Effector memory CD4-positive, alpha-beta T cell (primary cell): ENCODE measurements at places on chromosomes 13 and 19.

- DNase-seq, result no peak
Measured at GRCh38 chr19:18698321-18699167, 15.1 kb downstream of the CRTC1 start.

DNA sequence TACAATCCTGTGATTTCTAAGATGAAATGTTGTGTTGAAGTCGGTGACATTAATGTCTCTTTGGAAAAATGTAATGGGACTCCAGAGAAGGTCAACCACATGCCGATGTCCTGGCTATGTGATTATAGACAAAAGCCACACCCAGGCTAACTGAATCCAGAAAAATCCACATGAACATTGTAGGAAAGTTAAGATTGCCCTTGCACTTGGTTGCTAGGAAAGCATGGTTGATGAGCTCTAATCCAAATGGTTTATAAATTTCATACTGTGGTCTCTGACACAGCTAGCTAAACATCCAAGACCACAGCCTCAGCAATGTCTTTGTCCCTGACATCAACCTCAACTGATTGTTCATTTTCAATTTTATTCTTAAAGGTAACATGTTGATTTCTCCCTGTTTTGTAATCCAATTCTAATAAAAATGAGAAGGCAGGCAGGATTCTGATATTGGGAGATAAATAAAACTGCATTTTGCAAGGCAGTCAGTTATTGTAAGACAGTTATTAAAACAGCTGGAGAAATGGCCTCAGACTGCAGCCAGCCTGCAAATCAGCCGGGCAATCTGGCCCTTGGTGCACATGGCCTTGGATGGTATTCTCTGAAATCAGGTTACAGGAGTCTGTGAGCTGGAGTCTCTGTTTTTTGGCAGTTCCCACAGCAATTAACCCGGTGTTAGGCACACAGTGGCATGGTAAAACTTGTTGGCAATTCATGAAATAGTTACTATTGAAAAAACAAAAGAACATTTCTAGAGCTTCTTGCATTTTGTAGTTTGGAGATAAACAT is 93.9 kb downstream of the STARD13 start:
- no peak for DNase-seq

DNA sequence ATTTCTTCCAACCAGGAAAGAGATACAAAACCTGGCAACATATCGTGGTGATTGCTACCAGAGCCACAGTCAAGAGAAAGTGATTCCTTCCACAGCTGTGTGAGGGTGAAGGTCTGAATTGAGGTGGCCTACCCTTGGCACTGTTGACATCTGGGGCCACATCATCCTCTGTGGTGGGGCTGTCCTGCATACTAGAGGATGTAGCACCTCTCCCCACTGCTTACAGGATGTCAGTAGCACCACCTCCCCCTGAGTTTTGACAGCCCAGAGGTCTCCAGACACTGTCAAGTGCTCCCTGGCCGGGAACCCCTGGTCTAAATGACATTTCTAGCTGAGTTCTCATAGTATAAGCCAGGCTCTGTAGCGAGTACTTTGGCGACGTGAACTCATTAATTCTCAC is 15.5 kb downstream of the PTGER1 start:
- no peak for DNase-seq

GRCh38 chr19:16136185-16136999 is 7.1 kb upstream of the HSH2D start:
- no peak for DNase-seq

DNA sequence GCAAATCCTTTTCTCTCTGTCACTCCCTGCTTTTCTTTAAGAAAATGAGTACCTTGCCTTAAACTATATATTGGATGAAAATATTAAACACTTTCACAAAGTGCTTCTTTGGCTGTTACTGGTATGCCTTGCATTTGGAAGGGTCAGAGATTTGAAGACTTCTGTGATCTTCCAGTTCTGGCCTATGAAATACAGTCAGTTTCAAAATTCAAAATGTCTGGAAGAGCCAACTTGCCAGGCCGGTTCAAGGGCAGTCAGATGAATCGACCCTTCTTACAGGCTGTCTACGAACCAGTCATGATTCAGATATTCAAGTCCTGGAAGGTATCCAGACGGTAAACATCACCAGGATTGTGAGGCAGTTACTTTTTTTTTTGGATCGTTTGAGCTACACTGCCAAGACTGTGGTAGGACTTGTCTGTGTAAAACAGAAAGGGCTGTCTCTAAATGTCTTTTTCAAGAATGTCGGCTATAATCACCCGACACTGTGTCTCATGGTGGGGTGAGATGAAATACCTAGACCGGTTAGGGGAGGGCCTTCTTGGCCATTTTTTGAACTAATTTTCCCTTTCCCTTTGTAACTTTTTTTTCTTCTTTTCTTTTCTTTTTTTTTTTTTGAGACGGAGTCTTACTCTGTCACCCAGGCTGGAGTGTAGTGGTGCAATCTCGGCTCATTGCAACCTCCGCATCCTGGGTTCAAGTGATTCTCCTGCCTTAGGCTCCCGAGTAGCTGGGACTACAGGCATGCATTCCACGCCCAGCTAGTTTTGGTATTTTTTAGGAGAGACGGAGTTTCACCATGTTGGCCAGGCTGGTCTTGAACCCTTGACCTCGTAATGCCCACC is 11.2 kb downstream of the ACTN4 start:
- DNase-seq, result no peak

- DNase-seq, result no peak
Measured at GRCh38 chr19:8371011-8371804, 7.3 kb downstream of the ANGPTL4 start.

- DNase-seq, result no peak
Measured at GRCh38 chr13:62320129-62321108, 904.8 kb upstream of the PCDH20 start.

- no peak for DNase-seq
Measured at GRCh38 chr13:21059641-21060337, 1.6 kb downstream of the LATS2 start.

DNA sequence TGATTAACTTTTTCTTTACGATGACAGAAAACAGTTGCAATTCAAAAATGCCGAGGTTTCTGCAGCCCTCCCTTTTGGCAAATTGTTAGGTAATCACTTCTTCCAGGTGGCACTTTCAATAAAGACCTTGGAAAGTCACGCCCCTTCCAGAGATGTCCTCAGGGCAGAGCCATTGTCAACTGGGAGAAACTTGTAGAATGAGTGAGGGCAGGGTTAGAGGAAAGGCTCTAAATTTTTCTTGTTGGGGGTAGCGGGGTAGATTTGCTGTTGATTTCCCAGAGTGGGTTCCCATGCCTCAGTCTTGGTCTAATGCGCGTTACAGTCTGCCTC is 421.1 kb downstream of the FGF9 start:
- no peak for DNase-seq

GRCh38 chr13:36986462-36987240 is 12.5 kb downstream of the ALG5 start:
- no peak for DNase-seq

DNA sequence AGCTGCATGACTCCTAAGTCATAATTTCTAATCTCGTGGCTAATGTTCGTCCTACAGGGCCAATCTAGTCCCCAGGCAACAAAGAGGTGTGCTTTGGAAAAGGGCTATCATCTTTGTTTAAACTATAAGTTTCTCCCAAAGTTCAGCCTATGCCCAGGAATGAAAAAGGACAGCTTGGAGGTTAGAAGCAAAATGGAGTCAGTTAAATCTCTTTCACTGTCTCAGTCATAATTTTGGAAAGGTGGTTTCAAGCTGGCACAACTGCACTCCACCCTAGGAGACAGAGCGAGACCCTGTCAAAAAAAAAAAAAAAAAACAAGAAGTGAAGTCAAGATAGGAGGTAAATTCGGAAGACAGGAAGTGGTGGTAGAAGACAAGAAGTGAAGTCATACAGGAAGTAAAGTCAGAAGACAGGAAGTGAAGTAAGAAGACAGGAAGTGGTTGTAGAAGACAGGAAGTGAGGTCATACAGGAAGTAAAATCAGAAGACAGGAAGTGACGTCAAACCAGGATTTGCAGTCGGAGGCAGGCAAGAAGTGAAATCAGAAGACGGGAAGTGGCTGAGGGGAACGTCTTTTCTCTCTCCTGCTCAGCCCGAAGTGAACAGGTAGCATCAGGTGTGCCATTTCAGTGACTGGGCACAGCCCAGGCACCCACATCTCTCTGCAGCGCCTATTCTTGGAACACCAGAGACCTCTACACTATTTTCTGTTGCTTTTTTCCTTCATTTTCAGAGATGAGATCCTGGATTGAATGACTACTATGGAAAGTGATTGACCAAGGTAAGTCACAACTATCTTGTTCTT is 32.2 kb downstream of the GP6 start:
- peak; percentile 48 for DNase-seq

DNA sequence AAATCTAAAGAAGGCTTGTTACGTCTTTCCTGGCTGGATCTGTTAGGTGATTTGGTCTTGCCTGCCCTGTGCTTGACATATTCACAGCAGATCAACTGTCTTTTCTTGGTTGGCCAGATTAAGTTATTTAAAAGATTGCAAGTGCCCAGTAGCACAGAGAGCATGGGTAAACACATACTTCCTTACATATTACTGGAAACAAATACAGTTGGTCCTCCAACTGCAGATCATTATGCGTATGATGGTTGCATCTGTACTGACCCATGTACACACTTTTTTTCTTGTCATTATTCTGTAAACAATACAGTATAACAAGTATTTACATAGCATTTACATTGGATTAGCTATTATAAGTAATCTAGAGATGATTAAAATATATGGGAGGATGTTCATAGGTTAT is 9.2 kb upstream of the MPHOSPH8 start:
- no peak for DNase-seq

GRCh38 chr19:5127717-5128116 is 158.8 kb downstream of the KDM4B start:
- no peak for DNase-seq

DNA sequence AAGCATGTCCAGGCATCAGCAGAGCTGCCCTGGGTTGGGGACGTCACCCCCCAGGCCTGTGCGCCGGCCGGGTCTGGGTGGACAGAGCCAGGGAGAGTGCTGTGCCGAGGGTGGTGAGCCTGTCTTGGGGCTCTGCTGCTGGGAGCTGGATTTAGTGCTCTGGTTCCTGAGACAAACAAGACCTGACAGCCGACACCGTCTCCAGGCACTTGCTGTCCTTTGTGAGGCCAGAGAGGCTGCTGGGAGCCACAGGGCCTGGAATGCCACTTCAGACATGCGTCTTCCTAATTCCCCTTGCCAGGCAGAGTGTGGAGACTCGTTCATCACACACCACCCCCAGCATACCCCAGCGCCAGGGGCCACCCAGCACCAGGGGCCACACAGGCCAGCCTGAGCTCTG is 165.8 kb downstream of the KDM4B start:
- DNase-seq, result no peak

- no peak for DNase-seq
Measured at GRCh38 chr13:99905814-99906213, 65.8 kb downstream of the ZIC5 start.

DNA sequence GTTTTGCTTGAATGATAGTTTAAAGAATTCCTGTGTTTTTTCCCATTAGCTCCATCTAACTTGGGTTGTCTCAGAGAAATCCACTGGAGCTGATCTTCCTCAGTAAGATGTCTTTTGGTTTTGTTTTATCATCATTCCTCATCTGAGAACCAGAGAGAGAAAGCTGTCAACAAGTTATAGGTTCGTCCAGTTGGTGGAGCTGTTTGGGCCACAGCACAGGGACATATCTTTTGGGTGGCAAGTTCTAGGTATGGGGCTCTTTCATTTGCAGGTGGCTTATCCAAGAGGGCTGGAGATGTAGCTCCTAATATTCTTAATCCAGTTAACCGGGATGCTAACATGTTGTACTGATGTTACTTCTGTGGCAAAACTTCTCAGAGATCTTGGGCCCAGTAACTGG is 174.2 kb downstream of the KCNRG start:
- DNase-seq, result no peak

DNA sequence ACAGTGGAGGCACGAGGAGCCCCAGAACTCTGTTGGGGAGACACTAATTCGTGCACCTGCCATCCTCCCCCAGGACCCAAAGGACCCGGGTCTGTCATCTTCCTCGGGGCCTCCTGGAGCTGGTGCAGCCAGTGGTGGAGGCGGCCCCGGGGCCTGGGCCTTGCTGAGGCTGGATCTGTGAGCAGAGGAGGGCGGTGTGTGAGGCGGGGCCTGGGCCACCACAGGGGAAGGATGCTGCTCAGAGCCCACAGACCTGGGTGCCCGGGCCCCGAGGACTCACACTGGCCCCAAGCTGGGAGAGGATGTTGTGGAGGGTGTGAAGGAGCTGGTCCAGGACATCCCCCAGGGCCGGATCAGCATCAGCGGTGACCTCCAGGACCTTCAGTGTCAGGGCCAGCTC is 8.3 kb downstream of the IFNL3 start:
- DNase-seq, result no peak
